ENCODE measurements at places on chromosomes 2 and 18.

DNA sequence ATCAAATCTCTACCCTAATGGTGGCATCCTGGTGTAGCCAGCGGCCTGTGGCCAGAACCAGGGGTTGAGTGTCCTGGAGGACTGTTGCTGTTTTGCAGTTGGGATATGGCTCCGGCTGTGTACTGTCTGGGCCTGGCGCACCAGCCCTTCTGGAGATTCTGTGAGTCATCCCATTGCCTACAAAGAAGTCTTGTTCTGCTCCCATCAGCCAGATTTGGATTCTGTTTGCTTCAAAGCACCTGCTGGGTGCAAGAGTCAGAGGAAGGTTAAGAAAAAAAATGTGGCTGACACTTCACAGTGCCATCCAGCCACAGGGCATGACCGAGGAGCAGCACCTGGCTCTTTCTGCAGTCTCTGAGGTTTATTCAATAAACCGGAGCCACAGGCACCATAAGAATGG, 41.0 kb upstream of the ASAP2 start:
- DNase-seq = no peak

DNA sequence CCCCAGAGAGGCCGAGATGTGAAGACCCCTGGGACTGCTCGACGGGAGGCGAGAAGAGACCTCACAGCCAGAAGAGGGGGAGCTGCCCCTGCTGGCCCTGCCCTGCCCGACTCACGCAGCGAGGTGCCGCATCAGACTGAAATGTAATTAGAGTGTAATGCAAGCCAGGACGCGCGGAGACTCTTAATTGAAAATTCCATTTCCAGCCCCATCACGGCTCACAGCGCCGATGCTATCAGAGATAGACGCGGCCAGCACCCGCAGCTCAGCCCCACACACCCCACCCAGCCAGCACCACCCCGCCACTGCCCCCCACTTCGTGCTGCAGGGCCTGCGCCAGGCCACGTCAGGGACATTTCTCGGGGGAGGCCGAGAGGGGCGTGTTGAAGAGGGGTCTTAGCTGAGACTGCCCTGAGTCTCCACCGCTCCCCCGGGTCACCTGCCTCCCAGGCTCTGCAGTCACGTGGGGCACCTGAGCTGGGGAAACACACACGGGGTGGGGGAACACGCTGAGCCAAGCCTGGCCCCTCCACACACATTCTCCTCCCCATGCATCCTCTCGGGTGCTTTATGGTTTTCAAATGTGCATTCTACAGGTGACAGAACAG, 78.1 kb downstream of the TEX51 start:
- DNase-seq = no peak

DNA sequence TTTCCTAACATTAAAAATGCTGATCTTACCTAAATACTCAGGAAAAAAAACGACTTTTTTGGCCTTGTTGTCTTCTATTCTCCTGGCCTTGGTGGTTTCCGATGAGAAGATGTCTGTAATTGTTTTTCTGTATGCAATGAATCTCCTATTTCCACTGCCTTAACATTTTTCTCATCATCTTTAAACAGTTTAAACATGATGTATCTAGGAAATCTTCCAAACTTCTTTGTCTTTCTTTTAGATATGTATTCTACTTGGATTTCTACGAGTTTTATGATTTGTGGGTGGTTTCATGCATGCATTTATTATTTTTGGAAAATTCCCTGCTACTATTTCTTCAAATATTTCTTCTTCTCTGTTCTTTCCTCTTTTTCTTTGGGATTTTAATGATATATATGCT, 288.6 kb upstream of the GYPC start:
- DNase-seq = no peak

- peak; percentile 24 for DNase-seq
These were observed 2.5 kb upstream of the SP100 start for GRCh38 chr2:230413479-230413878.

DNA sequence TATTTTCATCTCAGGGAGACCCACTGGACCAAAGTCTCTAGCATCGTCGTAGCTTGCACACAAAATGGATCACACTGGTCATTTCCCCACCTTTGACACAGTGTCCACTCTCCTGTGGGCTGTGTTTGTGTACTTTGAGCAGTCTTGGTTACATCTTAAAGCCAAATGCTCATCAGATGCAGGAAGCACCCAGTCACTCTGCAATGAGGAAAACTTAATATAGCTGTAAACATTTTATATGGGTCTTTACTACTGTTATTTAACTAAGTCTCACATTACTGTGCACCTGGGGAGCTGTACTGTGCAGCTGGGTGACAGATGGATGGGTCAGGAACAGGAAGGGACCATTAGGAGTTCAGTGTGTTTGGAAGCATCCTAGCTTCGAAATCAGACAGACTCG, 109.0 kb upstream of the CXCR4 start:
- no peak for DNase-seq

- no peak for DNase-seq
These were observed 3.0 kb downstream of the SH2D6 start for GRCh38 chr2:85421260-85422071.

DNA sequence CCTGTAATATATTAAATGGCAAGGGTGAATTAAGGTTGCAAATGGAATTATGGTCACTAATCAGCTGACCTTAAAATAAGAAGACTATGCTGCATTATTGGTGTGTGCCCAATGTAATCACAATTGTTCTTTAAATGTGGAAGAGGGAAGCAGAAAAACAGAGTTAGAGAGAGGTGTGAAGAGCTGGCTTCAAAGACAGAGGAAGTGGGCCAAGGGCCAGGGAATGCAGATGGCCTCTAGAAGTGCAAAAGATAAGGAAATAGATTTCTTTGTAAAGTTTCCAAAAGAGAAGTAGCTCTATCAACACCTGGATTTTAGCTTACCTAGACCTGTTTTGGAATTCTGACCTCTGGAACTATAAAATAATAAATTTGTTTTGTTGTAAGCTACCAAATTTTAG, 276.0 kb downstream of the LRRTM1 start:
- DNase-seq = no peak

DNA sequence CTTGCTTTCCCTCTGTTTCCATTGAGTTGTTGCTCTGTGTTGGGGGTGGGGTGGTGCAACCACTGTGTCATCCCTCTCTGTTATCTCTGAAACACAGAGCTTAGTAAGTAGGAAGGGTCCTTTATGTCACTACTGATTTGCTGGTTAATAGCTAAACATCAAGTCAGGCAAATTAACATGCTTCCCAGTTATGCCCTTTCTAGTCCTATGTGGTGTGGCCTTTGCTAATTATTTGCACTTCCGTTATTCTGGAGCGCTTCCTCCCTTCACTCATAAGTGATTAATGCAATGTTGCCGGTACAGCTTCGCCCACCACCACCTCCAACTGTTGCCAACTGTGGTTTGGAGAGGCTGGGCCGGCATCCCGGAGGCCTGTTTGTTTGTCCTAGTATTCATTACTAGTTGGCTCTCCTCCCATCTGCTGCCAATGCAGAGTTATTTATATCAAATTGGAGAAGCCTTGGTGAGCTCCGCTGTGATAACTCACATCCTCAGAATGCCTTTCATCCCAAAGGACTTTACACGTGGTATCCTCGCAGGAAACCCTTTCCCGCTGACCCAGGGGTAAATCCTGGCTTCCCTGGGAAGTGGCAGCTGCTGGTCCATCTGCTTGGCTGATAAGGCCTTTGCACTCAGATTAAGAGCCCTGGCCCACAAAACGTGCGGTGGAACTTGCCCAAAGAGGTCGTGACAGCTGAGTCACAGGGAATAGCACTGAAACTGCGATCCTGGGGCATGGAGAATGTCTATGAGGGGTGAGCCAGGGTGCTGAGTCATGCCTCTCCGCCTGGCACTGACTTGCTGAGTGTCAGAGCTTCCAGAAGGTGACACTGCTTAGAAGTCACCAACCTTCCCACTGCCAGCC, 72.0 kb upstream of the ZCCHC2 start:
- no peak for DNase-seq

DNA sequence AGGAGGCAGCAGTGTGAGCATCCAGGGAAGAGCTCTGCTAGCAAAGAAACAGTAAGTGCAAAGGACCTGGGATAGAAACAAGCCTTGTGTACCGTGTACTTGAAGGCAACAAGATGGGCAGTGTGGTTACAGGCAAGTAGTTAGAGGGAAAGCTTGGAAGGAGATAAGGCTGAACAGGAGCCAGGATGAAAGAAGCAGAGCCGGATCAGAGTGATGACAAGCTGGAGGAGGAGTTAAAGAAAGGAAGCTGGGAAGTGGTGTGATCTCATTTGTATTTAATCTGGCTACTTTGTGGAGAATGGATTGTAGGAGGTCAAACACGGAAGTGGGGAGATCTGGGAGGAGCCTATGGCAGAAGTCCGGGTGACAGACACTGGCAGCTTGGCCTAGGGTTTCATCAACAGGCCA, 44.7 kb upstream of the VPS54 start:
- DNase-seq = no peak

DNA sequence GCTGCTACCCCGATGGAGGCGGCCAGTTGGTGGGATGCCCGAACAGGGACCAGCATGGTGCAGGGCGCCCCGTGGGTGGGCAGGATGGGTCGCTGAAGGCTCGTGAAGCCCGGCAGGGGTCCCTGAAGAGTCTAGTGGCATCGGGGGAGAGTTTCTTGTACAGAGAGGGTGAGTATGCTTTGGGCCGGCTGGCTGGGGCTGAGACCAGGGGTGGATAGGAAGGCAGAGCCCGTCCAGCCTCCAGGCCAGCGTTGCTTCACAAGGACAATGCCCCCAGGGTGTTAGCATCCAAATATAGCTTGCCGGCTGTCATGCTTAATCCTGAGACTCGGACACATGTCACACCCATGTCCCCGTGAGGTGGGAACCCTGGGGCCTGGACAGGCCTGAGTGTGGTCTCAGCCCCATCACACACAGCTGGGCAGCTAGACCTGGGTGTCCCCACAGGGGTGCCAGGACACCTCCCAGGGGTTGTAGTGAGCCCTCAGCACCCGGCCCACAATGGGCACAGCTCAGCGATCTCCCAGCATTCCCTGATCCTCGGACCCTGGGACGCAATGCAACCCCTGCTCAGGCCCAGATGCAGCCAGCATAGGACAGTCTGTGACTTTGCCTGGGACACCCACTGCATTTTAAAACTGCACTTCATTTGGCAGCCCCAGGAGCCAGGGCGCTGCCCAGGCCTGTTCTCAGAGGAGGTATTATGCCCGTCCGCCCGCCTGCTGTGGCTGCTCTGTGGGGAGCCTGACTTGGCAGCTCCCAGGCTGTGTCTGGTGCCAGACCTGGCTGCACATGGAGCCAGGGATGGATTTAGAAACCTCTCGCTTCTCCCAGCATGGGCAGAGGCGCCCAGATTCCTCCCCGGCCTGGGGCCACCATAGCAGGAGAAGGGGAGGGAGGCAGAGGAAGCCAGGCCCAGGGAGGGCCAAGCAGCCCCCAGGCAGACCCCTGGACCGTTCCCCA, 36.4 kb downstream of the RAMP1 start:
- DNase-seq = no peak

- no peak for DNase-seq
These were observed 10.1 kb downstream of the MYO1B start for GRCh38 chr2:191255271-191255670.

DNA sequence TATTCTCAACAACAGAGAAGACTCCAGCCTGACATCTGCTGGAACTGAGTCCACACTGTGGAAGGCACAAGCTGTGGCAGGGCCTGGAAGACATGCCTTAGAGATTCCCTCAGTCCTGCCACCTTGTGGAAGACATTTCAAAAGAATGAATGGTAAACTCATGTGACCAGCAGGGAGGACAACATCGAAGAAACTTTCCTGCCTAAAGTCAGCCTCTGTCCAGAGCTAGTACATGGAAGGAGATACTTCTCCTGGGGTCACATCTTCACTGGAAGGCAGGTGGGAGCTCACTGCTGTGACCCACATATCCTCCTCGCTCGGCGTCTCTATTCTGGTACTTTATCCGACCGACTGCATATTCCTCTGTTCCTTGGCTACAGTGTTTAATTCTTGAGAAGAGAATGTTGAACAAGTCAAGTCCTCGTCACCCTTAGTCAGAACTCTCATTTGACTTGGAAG, 59.5 kb downstream of the PUM2 start:
- peak; percentile 35 for DNase-seq

GRCh38 chr2:214410128-214410775, 602 bp upstream of the VWC2L start:
- no peak for DNase-seq

DNA sequence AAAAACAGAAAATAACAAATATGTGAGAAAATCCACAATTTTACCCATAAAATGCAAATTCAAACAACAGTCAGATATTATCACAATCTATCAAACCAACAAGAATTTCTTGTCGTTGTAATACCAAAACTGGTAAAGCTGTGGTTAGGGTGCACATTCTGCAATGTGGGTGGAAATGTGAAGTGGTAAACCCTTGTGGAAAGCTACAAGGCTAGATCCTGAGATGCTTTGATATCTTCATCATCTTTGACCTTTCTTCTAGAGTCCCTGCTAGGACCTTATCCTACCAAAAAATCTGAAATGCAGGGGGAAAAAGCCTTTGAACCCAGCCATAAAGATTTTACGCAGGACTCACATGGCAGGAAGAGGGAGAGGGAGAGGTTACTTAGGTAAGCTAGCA, 17.2 kb upstream of the ATG16L1 start:
- DNase-seq = peak; percentile 79

DNA sequence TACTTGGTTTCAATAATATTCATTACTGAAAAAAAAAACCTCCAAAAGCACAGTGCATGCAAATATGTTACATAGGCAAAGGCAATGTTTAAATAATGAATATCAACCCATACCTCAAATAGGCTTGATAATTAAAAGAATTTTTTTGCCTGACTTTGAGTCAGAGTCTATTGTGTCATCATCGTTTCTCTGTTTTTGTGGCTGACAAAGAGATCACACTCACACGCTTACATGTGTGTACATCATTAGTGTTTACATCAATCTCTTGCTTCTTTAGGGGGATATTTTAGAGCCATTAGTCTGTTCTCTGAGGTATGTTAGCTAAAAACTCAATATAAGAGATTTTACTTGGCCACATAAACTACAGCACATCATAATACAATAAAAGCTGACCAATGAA, 150.3 kb upstream of the MMADHC start:
- no peak for DNase-seq

DNA sequence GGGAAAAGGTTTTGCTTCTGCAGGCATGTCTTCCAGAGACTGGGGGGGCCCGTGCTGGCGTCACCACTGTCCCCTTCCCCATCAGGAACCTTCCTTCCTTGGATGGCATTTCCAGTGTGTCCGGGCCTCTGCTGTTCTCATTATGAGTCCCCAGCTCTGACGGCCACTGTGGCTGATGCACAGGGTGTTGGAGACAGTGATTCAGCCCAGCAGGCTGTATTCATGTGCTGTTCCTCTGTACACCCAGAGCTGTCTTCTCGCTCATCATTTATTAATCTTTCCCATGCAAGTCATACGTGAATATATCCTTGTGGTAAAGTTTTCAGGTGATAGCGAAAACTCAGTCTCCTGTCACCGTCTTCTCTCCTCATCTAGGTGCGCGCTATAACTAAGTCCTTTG, 57.7 kb downstream of the ASAP2 start:
- no peak for DNase-seq

- no peak for DNase-seq
These were observed 110.7 kb downstream of the COLEC12 start for GRCh38 chr18:389658-390357.
